ENCODE measurements at places on chromosomes 11 and 22.

GRCh38 chr11:11422411-11423128, 69.5 kb upstream of the CSNK2A3 start:
- no peak for DNase-seq

DNA sequence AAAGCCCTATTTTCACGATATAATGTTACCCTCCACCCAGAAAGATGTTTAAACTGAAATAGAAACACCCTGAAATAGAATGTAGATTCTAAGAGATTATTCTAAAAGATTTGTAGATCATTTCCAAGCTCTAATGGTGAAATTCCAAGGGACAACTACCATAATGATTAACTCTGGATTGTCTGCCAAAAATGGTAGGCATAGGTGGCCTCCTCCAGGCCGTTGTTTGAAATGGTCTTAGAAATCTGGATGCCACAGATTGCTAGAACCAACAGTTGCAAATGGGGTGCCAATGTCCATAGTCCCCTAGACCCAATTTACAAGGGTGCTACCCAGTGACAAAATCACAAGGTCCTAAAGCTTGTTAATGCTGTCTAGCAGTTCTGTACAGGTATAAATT, 6.7 kb upstream of the SLC6A5 start:
- DNase-seq: no peak

GRCh38 chr11:71075871-71076420, 176.4 kb downstream of the SHANK2 start:
- no peak for DNase-seq

- DNase-seq: no peak
Measured at GRCh38 chr11:26626346-26626745, 54.3 kb upstream of the MUC15 start.

GRCh38 chr11:111601979-111602864, at the start of gene SIK2:
Gene SIK2, plus strand, starts transcription at chr11:111602449. Its CDS starts 115 bp downstream, at chr11:111602564.
- DNase-seq: peak; percentile 97

- no peak for DNase-seq
Measured at GRCh38 chr11:12853652-12854296, 155.3 kb upstream of the RASSF10 start.

GRCh38 chr11:10379022-10379421, 74.1 kb downstream of the ADM start:
- DNase-seq: no peak

DNA sequence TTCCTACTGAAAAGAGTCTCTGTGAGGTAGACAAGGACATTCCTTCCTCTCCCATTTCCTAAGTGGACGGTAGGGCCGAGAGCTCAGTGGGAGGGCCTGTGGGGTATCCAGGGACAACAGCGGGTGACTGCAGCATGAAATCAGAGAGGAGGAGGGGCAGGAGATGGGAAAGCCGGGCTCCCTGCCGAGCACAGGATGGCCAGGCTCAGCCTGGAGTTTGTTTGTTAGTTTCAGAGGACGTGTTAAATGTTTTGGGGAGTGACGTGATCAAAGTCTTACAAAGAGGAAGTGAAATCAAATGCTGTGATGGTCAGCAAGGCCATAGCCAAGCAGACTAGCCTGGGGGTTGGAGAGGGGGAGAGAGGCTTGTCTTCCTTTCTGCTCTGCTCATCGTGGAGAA, 152.7 kb downstream of the ADAMTS15 start:
- peak; percentile 82 for DNase-seq

DNA sequence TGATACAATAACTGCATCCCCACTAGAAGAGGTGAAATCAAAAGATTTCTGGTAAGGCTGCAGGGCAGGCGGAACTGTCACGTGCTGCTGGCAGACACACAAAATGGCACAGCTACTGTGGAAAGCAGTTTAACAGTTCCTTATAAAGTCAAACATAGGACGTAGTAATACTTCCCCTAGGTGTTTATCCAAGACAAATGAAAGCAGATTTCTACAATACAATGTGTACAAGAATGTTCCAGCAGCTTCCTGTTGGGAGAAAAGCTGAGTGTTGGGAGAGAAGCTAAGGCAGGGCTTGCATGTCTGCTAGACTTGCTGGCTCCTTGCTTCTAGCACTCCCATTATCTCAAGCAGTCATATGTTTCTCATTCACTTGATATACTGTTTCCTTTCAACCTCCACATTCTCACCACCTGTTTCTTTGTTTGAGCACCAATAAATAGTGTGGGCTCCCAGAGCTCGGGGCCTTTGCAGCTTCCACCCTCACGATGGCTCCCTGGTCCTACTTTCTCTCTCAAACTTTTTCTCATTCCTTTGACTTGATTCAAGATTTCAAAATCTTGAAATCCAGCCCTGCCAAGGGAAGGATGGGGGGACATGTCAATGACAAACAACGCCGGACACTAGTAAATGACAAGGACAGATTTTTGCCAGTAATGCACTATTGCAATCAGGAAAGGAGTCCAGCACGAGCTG, 21.2 kb upstream of the IL17RA start:
- no peak for DNase-seq

- DNase-seq: no peak
Measured at GRCh38 chr11:114233755-114234154, 62.4 kb upstream of the NNMT start.

DNA sequence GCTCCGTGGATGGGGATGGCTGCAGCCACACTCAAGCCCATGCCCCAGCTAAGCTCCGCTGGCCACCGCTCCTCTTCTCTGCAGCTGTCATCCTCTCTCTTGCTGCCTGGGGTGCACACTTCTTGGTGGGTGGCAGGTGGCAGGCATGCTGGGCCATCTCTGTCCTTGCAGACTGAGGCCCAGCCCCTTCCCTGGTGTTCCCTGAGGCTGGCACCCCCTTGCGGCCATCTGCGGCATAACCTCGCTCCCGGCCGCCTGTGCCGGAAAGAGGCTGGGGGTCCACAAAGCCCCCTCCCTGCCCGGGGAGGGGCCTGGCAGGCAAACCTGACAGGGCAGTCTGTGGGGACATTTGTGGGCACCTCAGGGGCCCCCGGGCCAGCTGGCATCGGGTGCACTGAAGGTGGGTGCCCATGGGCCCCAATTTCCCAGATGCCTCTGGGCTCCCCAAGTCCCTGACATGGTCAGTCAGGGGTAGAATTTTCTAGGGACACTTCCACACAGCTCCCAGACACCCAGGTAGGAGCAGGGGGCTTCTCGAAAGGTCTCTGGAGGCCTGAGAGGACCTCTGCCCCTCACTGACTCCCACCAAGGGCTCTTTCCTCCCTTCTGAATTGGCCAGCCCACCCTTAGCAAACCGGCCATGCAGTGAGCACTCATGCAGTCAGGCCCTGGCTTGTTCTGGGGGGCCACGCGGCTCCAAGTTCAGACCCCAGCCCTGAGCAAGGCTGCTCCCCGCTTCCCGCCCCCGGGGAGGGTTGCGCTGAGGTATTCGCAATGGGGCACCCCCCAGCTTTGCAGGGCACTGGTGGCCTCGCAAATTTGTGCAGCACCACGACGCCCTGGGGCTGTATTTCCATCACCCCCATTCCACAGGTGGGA, 23.5 kb upstream of the TH start:
- DNase-seq: no peak

- no peak for DNase-seq
Measured at GRCh38 chr11:93957397-93957952, 63.7 kb upstream of the HEPHL1 start.
